ENCODE measurements at places on chromosomes 7 and 10.
A peak's percentile ranks its signal among the peaks of the same experiment; 100 is the strongest.

DNA sequence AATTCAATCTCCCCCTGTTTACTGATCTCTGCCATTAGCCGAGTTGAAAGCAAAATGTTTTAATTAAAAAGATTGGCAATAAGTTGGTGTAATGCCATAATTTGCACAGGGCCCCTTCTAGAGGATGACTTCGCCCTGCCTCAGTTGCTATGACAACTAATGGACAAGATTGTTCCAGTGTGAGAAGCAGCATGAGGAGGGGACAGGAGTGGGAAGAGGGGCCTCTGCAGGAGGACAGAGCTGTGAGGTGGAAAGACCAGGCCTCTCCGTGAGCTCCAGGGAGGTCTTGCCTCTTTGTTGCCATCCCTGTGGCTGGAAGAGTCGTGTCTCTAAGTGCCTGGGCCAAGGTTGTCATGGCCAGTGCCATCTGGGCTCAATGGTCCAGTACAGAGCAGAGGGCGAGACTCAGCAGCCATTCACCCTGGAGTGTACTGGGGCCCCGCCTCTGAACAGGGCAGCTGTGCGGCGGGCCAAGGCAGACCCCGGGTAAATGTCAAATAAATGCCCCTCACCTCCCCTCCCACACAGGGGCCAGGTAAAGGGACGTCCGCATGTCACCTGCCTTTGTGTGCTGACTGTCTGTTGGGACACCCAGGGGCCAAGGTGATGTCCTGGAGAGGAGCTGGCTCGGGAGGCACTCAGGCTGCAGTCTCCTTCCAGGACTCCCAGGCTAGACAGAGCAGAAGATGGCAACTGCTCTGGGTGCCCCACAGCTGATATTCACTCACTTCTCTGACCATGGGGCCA, 97.0 kb upstream of the RET start:
- no peak for DNase-seq

- no peak for DNase-seq
Observed at GRCh38 chr10:121355161-121355560, 243.1 kb downstream of the FGFR2 start.

DNA sequence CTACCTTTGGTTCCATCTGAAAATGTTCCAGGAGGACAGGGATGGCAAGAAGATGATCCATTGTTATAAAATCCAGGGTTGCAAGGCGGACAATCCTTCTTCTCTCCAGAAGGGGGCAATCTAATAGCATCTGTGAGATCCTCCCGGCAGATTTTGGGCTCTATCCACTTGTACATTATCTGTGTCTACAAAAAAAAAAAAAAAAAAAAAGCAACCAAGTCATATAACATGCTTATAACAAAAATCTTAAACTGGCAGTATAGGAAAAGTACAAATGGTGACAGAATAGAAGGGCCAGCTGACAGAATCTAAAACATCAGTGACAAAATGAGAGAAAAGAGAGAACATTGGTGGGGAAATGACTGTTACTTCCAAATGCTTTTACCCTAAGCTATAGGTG, 132.7 kb downstream of the ELAPOR2 start:
- DNase-seq, result peak; percentile 36

DNA sequence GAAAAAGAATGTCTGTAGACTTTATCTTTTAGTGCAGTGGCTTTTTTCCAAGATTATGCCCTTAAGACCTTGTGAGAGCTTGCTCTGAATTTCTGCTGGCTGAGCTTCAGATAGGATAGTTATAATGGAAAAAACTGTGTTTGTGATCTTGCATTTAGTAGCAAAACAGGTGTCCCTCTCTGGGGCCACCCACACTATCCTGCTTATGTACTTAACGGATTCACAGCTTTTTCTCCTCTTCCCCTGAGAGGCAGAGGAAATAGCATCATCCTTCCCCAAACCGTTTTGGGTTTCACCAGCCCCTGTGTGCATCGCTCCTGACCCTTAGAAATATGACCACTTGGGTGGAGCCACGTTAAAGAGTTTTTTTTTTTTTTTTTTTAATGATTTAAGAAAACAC, 101.2 kb downstream of the RAB18 start:
- DNase-seq, result no peak

DNA sequence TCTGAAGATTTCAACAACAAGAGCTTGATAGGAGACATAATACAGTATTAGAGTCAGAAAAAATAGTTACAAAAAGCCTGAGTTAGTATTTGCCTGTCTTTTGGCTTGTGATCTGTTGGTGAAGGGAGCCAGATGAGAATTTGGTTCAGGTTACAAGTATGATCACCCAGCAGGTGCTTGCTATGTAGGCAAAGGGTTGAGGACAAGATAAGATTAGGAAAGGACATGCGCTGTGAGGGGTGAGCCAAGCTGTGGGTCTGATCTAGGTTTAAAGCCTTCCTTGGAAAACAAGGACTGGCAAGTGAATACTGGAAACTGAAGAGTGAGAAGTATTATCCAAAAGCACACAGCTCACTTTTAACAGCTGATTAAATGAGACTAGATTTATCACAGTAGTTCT, 28.7 kb upstream of the CD36 start:
- DNase-seq, result no peak

- no peak for DNase-seq
Observed at GRCh38 chr10:92432596-92432995, 141.3 kb downstream of the IDE start.

DNA sequence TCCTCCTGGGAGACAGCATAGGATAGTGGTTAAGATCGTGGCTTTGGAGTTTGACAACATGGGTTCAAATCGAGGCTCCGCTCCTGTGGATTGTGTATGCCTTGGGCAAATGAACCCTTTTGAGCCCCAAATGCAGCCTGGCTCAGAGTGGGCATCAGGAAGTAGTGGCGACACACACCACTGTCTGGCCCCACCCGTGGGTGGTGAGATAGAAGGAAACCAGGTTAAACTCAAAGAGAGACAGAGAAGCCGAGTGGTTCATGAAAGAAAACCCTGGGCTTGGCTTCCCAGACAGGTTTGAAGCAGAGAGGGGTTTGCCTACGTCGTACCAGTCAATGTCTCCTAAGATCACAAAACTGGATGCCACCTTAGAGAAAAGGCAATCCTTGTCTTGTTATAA, 57.7 kb downstream of the PRTFDC1 start:
- peak; percentile 67 for DNase-seq

DNA sequence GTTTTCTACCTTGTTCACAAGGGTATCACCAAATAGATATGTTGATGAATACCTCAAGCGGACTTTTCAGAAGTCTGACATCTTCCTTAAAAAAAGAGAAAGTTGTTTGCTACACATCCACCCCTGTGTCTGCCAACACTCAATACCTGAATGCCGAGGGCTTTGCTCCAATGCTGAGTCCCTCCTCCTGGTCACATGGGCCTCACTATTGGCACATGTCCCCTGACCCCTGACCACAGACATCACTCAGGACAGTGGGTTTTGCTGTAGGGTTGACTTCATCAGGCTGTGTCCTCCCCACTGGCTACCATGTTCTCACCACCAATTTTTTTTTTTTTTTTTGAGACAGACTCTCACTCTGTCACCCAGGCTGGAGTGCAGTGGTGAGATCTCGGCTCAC, 76.4 kb downstream of the OSBPL3 start:
- DNase-seq, result no peak

- DNase-seq, result no peak
Observed at GRCh38 chr10:26380815-26381214, 57.3 kb upstream of the APBB1IP start.

DNA sequence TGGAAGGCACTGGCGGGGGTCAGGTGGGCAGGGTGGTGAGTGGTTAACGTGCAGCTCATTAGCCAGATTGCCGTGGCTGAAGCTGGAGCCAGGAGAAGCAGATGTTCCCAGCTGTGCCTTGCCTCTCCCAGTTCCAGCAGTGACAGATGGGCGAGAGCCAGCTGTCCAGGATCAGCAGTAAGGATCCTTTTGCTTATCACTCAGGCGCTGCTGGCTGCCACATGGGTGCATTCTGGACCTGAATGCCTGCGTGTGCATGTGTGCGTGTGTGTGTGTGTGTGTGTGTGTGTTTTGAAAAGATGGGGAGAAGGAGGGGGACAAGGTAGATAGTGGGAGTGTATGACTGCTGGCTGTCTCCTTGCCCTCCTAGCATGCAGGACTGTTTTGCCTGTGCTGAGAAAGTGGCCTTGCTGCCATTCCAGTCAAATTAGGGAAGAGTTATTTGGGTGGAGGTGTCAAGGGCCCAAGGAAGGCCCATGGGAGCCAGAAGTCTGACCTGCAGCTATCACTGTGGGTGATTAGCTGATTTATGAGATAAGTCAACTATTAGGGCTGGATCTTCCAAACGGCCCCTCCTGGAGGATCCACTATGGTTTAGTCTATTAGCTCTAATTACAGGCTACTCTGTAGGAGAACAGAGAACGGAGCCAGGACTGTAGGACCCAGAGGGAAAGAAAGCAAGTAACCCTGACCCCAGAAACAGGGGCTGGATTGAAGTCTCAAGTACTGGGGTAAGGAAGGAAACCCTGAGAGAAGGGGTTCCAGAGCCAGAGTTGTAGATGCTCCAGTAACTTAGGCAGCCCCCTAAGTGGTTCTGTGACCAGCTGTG, 3.3 kb downstream of the EPHA1 start:
- no peak for DNase-seq

GRCh38 chr7:23242321-23242720, 4.3 kb upstream of the GPNMB start:
- DNase-seq, result no peak

DNA sequence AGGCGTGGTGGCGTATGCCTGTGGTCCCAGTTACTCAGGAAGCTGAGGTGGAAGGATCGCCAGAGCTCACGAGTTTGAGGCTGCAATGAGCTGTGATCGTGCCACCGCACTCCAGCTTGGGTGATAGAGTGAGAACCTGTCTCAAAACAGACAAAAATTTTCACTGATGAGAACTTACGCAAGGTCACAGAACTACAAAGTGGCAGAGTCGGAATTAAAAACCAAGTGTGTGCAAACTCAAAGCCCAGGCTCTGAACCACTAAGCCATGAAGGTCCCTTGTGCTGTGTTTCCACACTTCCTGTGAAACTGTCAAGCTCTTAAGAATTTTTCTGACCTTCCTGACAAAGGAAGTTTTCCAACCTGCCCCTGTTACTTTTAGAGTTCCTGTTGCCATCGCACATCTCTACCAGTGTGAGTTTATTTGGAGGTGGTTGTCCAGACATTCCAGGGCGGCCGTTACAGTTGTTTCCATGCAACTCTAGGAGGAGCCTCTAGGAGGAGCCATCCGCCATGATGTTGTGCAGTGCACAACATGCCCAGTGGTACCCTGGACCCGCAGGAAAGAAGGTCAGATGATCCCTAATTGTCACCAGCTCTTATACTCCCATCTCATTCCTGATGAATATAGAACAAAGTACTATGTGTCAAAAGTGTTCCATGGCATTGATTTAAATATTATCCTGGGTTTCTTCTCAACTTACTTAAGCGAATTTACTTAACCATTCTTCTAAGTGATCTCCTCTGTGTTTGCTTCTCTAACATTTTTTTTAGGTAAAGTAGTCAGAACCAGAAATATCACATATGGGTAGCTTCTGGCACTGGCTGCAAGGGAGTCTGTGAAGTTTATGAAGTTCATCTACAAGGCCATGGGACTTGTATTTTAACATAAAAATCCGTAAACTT, 49.0 kb upstream of the LYZL1 start:
- DNase-seq, result no peak

DNA sequence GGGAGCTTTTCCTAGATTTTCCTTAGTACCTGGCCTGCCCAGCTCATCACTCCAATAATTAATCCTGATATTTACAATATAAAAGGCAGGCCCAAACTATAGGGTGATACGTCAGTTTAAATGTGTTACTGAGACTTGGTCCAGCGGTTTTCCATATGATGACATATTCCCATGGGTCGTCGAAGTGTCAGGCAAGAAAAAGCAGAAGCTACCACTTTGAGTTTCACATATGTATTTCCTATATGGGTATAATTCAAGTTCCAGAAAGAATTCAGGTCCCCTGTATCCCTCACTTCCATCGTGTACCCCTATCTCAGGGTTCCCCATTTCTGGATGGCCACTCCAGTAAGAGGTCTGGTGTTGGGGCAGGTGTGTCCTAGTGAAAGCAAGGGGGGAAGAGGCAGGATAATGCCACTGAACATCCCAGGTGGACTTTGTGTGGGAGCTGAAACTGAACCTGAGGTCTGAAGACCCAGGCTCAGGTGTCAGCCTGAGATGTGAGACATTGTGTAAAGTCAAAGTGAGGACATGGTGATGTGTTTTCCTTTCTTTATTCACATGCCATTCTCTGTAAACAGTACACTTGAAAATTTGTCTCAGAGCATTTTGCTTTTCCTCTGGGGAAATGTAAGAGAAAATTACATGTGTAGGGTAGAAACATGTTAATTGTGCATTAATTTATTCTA, 167.8 kb downstream of the PLXDC2 start:
- no peak for DNase-seq

DNA sequence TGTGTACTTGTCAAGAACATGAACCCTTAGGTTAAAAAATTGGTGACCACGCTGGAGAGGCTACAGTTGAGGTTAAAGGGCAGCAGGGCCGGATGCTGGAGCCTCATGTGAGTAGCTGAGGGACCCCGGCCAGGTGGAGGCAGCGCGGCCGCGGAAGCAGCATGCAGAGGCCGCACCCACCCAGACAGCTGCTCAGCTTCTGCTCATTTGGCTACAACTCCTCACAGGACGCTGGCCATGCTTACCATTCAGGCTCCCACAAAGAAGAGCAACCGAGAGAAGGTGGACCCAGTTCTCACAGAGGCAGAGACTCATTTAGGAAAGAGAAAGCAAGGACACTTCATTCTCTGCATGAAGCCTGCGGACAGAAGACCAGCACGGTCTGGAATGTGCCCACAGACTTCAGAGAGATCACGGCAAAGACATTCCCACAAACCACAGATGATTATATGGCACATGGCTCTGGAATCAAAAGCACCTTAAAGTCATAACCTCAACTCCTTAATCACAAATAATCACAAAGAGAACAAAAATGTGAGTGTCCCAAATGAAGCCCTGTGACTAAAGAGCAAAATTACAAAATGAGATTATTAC, 94.4 kb downstream of the VOPP1 start:
- no peak for DNase-seq

DNA sequence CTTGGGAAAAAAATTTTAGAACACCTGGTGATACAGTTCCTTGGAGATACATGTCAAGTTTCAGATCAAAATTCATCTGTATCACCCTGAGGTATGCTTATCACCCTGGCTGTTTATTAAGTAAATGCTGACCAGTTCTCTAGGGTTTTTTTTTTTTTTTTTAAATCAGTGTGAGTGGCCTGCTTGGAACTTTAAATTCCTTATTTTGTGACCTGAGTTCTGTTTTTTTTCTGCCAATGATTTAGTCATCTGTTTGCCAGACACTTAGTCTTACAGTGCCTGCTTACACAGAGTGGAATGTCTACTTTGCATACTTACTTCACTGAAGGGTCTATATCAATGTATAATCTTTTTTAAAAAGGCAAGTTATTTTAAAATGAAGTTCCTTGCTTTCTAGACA, 1.8 kb downstream of the TSPAN13 start:
- no peak for DNase-seq

DNA sequence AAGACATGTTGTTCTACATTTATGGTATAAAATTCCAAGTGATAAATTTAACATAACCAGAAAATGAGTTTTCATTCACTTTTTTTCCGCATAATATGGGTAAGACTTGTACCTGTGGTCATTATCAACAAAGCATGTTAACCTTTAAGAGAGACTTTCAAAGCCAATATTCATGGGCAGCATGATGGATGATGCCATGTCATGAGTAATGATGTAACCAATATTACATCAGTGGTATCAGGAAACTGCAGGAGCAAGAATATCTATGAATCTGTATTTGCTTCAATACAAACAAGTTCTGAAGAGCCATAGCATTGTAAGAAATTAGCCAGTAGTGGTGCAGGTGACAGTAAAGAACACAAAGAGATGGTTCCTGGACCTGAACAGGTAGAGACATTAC, 126.9 kb downstream of the C1GALT1 start:
- DNase-seq, result no peak

GRCh38 chr10:16787361-16787791, 29.8 kb downstream of the RSU1 start:
- DNase-seq, result peak; percentile 70
